ENCODE measurements at places on chromosomes 11 and 22.

GRCh38 chr22:20241579-20242392 is 26.3 kb downstream of the RTN4R start:
- no peak for DNase-seq

DNA sequence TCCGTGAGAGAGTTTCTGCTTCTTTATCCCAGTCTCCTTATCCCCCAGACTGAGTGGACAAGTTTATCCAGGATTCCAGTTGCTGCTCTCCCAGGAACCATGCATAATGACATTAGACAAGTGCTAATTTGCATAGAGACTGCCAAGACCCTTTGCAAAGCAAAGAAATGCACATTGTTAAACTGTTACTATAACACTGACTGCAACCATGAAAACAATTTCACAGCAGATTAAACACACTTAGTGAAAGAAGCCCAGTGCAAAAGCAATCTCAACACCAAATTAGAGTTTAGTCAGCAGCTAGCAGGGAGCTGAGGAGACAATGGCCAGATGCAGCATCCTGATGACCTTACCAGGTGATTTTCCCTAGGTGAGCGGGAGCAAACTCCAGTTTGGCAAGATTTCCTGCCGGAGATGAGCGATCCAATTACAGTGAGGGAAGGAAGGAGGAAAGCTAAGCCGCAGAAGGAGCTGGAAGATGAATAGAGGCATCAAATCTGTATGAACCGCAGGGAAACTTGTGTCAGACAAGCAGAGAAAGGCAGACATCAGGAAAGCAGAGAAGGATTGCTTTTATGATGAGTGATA is 273.8 kb upstream of the B3GAT1 start:
- DNase-seq: no peak

DNA sequence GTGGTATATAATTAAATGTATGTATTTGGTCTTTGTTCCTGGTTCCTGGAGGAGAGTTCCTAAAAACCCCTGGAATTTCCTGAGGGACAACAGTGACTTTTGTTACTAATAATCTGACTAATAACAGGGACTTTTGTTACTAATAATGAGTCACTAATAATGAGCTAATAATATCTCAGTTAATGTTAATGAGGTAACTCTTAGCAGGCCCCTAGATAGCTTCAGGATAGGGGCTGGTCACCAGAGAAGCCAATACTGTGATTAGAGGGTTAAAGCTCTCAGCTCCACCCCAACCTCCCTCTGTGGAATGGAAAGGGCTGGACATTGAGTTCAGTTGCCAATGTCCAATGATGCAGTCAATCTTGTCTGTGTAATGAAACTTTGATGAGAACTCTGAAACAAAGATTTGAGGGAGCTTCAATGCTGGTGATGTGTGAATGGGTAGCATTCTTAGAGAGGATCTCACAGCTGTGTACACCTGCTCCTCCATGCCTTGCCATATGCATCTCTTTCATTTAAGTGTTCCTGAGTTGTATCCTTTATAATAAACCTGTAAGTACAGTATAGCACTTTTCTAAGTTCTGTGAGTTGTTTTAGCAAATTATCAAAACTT is 1431.4 kb upstream of the TENM4 start:
- DNase-seq: no peak

GRCh38 chr11:57566905-57567514 is 462 bp downstream of the UBE2L6 start:
- DNase-seq: no peak

DNA sequence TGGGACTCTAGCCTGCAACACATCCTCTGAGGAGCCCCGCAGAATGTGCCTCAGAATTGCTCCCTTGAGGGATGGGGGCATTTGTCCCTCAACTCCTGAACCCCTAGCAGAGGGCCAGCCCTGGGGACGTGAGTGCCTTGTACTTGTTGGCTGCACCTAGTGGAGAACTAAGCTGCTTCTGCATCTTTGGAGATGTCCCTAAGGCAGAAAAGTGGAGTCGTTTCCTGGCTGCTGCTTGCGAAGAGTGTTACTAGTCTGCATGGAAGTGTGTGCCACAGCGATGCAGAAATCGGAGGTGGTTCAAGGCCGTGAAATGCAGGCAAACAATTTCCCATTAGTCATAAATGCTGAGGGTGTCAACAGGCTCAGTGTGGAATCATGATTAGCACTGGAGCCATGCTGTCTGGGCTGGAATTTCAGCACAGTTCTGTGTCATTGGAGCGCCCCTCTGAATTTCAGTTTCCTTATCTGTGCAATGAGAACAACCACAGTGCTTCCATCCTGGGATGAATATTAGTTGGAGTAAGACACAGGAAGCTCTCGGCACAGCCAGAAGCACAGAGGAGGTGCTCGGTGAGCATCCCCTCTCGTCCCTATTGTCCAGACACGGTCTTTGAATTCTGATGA is 56.5 kb downstream of the MIAT start:
- DNase-seq: peak; percentile 21

DNA sequence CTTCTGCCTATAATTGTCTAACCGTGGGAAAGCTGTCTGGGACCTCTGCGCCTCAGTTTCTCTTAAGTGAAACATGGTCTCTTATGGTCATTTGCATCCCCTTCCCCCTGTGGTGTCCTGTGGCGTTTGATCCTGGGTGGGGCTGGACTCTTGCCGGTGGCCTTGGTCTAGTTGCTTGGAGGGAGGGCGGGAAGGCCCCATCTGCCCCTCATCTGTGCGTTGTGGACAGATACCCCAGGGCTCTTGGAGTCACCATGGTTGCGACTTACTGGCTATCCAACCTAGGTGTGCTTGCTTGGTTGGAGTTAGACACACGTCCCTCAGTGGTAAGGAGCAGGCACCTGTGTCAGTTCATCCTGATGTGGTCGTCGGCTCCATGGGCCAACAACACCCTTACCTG is 15.2 kb downstream of the SHANK3 start:
- DNase-seq: peak; percentile 2
